ENCODE measurements at places on chromosomes 13 and 19.

DNA sequence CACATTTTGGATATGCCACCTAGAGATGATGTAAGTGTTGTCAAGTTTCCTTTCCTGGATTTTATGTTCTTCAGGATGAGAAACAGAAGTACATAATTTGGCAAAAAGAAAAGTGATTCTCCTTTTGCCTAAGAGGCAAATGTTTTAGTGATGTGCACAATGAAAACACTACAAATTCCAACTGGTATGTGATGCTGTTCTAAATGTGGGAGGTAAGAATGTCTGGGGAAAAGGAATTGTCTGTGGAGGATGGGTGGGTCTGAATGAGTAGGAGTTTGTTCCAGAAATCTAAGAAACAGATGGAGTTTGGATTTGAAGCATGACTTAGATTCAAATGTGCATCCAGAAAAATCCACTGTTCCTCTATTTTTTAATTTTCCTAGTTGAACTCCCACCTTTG lies 473.6 kb upstream of the SPRY2 start:
- no peak for DNase-seq

- no peak for DNase-seq
Observed at GRCh38 chr19:52734331-52734892, 432 bp downstream of the ZNF611 start.

- DNase-seq = no peak
Observed at GRCh38 chr19:6279620-6279930, 200 bp downstream of the MLLT1 start.

GRCh38 chr13:97369261-97369893 lies 64.6 kb upstream of the RAP2A start:
- no peak for DNase-seq

GRCh38 chr13:110215606-110216005 lies 91.4 kb downstream of the COL4A1 start:
- no peak for DNase-seq

DNA sequence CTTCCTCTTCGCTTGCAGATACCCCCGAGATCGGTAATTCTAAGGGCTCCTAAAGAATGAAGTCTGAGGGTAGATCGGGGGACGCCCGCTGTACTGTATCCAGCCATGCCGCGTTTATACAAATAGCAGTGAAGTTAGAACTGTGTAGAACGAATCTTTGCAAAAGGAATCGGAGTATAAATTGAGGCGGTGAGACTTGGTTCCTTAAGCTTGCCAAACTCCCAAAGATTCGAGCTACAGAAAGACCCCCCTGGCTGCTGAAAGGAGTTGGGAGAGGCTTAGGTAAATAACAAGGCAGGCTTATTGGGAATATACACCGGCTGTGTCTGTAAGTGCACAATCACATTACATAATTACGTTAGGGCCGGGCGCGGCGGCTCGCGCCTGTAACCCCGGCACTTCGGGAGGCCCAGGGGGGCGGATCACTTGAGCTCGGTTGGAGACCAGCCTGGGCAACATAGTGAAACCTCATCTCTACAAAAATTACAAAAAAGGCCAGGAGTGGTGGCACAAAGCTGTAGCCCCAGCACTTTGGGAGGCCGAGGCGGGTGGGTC lies 12.2 kb downstream of the TMEM160 start:
- no peak for DNase-seq

DNA sequence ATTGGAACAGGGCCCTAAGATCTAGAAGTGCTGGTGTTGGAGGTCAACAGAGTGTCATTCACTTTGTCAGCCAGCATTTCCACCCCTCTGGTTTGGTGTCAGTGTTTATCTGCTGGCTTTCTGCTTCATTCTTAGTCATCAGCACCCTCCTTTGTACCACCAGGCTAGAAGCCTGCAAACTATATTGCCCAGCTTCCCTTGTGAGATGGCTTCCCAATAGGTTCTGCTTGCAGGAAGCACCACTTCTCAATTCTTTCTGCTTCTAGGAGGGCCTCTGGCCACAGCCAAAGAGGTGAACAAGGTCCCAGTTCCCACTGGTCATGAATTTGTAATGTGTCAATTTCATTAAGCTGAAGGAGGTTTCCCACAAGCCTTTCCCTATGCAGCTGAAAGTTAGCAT lies 36.4 kb upstream of the CALM3 start:
- DNase-seq = no peak

Measured in NCI-H2081 treated with DMSO at 0.1 percent for 48 hours (cell line).